ENCODE measurements at places on chromosomes 5 and 9. TPM values are rescaled to one million over a fixed set of nuclear protein-coding genes. Genes with fewer than 3 reads are reported as not detected.

The ANKRD34B gene
- total RNA-seq: 6.3 TPM

DNA sequence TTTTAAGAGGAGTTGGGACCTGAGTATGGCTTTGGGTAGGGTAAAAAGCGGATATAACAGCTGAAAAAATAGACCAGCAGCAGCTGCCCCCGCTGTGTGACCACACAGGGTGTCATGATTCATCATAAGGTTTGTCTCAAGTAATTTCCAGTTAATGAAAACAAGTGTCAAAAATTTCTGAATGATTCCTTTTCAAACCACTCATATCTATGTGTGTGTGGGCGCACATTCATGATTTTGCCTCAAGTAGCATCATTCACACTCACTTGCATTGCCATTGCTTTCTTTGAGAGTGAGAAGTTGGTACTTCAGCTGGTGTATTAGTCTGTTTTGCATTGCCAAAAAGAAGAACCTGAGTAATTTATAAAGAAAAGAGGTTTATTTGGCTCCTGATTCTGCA is 12.1 kb upstream of the TNFAIP8 start:
- H3K4me3 ChIP-seq: no peak overlapping the region
- H3K27me3 ChIP-seq: no peaks in the 10 kb centered on the region
- DNase-seq: no peak
- no peak overlapping the region for H3K27ac ChIP-seq
- no peaks in the 10 kb centered on the region for H3K4me1 ChIP-seq

DNA sequence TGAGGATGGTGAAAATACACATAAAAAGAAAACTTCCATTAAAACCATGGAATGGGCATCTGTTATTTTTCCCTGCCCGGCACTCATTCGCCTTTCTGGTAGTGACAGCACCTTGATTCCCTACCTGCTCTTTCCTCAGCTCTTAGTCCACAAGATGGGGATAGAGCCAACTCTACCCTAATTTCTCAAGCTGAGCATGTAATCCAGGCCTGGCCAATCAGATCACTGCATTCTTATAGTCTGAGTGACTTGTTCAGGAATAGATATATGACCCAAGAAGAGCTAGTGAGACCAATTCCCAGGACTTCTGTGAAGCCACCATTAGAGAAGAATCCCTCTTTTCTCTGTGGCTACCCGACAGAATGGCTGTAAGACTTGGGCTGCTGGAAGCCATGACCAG is 58.1 kb downstream of the TSSK1B start:
- no peaks in the 10 kb centered on the region for H3K36me3 ChIP-seq
- no peaks in the 10 kb centered on the region for H3K27me3 ChIP-seq
- no peaks in the 10 kb centered on the region for H3K4me1 ChIP-seq
- H3K4me3 ChIP-seq: no peak overlapping the region
- no peak overlapping the region for H3K27ac ChIP-seq
- no peak for DNase-seq

DNA sequence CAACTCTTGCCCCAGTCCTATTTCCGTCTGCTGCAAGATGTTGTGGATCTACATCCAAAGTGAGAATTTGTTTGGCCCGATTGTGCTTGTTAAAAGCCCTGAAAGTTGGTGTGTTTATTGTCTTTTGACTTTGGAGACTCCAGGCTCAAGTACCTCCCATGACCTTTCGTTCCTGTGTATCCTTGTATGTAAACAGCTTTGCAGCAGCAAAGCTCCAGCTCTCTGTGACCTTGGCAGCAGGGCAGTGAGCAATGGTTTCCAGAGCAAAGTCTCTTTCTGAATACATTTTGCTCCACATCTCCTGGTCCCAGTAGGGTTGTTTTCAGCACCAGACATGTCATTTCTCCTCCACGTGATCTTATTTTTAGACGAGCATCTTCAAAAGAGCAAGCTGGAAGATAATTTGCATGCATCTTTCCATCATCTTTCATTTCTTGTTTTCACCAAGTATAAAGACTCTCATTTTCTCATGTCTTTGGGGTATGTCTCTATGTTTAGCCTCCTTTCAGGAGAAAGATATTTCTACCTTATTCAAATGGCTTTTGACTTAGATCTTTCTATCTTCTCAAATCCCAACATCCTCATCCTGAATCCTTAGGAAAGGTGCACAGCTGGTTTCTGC is 68.1 kb upstream of the ERCC6L2 start:
- H3K27me3 ChIP-seq: no peaks in the 10 kb centered on the region
- H3K4me3 ChIP-seq: no peak overlapping the region
- no peaks in the 10 kb centered on the region for H3K36me3 ChIP-seq
- no peak for DNase-seq
- no peak overlapping the region for H3K27ac ChIP-seq

GRCh38 chr9:121709798-121710197 is 58.4 kb downstream of the DAB2IP start:
- DNase-seq: no peak
- peaks cover 13% of the 10 kb centered on the region for H3K4me1 ChIP-seq
- H3K27ac ChIP-seq: no peak overlapping the region
- no peak overlapping the region for H3K4me3 ChIP-seq
- no peaks in the 10 kb centered on the region for H3K27me3 ChIP-seq

DNA sequence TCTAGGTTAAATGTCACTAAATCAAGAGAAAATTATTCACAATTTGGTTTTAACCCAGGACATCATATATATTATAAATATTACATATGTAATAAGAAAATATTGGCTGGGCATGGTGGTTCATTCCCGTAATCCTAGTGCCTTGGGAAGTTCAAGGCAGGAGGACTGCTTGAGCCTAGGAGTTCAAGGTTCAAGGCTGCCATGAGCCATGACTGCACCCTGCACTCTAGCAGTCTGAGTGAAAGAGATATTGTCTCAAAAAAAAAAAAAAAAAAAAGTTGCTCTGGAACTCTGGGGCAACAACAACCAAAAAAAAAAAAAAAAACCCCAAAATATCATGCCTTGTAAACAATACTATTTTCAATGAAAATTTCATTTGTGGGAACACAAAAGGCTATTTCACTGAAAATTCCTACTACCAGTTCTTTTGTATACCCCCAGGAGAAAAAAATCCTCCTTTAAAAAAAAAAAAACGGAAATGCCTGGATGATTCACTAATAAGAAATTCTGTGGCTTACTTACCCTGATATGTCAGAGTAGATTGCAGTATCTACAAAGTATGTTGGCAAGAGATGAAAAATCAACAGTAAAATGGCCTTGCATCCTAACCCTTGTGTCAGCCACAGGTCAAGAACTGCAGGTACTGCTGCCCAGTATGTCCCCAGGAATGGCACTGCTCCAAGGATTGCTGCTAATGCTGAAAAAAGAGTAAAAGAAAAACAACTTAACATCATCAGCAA is 22.6 kb upstream of the CTNNAL1 start:
- no peaks in the 10 kb centered on the region for H3K27me3 ChIP-seq
- no peak overlapping the region for H3K4me3 ChIP-seq
- H3K4me1 ChIP-seq: no peaks in the 10 kb centered on the region
- no peak overlapping the region for H3K27ac ChIP-seq
- no peak for DNase-seq
- peaks cover 28% of the 10 kb centered on the region for H3K36me3 ChIP-seq

Data from H1 (cell line).